NCI-H1105 treated with DMSO at 0.1 percent for 48 hours (cell line): ENCODE measurements at places on chromosomes 6 and 20.

GRCh38 chr20:1879934-1880333, 15.3 kb upstream of the SIRPA start:
- DNase-seq: no peak

DNA sequence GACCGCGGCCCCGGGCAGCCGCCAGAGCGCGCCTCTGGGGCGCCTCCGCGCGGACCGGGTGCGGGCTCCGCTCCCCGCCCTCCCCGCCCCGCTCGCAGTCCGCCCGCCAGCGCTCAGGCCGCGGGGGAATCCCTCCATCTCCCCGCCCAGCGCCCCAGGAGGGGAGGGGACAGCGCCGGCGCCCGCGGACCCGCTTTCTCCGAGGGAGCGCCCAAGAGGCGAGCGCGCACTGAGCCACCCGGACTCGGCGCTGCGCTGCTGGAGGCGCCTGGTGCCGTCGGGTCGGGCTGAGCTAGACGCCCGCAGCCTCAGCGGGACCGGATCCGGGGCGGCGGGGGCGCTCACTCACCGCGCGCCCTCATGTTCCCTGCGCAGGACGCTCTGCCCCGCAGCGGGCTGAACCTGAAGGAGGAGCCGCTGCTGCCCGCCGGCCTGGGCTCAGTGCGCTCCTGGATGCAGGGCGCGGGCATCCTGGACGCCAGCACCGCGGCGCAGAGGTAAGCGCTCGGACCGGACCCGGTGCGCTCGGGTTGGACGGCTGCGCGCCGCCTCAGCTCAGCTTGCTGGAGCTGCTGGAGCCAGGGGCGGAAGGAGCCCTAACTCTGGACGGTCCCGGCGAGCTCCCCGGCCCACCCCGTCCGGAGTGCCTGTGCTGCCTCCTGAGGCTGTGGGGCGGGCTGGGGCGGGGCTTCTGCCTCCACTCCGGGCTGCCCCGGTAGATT, 867 bp downstream of the EBF4 start:
- peak; percentile 20 for DNase-seq

GRCh38 chr6:101582792-101583191, 189.3 kb downstream of the GRIK2 start:
- DNase-seq: no peak

- no peak for DNase-seq
Measured at GRCh38 chr6:1068068-1068467, 243.8 kb upstream of the FOXQ1 start.

GRCh38 chr6:155693573-155694418, 238.2 kb upstream of the NOX3 start:
- peak; percentile 87 for DNase-seq

- no peak for DNase-seq
Measured at GRCh38 chr20:1333462-1334369, 4.8 kb upstream of the SDCBP2 start.

DNA sequence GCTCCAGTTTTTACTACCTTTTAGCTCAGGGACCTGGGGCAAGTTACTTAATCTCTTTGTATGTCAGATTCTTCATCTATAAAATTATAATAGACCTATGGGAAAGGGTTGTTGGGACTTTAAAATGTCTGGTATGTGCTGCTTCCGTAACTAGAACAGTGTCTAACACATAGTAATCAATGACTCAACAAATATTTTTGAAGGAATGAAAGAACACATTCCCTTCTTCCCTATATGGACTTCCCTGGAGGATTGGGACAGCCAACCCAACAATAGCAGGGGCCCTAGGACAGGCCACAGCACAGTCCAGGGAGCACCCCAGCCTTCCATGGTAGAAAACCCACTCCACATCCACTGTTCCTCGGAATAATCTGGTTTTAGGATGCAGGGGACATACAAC, 50.7 kb upstream of the TPD52L1 start:
- DNase-seq: no peak

- DNase-seq: peak; percentile 20
Measured at GRCh38 chr6:147390909-147391536, 117.5 kb upstream of the SAMD5 start.

DNA sequence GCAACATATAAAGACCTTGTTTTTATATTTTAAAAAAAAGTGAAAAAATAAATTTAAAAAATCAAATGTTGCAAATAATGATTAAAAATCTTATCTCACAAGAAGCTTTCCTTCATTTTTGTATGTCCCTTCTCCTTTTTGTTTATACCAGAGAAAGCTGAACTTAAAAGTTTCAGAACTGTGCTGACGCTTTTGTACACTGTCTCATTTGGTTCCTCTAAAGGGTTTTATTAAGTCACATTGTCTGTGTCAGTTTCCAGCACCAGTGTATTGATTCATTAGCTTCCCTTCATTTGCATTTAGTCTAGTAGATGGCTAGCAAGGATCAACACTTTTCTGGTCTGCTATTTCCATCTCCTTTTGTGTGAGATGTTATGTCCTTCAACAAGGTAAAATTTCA, 6.7 kb downstream of the PCED1A start:
- DNase-seq: no peak

- no peak for DNase-seq
Measured at GRCh38 chr6:137495703-137496336, 1.6 kb upstream of the OLIG3 start.

- DNase-seq: no peak
Measured at GRCh38 chr20:35788796-35789195, 17.0 kb downstream of the PHF20 start.

GRCh38 chr6:70051197-70052124, 185.1 kb downstream of the COL19A1 start:
- DNase-seq: no peak

DNA sequence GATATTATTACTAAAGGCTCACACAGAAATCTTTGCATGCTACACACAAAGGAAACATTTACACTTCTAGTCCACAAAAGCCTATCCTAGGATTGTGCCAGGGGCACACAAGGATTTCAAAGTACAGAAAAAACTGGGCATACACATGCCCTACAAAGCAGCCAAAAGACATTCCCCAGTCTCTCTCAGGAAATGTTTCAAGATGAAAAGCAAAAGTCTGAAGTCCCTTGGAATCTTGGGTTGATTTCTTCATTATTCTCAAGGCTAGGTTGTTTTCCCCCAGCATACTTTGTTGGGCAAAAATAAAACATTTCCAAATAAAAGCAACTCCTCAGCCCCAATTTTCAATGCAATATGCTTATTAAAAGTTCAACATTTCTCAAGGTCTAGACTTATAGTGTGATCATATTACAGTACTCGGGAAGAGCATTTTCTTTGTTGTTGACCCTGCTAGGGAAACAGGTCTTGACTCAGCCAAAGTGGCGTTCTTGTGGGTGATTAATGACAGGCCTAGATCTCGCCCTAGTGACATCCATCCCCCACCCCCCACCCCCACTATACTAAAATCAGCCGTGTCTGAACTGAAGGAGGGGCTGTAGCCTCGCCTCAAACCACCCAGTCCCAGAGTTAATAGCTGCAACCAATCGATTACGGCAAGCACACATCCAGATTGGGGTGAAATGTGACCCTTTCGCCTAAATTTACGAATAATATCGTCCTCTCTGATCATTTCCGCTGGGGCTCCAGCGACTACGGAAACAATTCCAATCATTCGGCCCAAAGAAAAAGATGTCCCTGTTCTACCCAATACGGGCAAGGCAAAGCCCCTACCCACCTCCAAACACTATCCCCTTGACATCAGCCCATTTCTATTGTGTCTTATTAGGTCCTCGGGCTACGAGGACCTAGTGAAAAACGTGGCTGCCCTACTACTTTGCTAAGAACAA, 1.4 kb downstream of the AKIRIN2 start:
- peak; percentile 86 for DNase-seq

DNA sequence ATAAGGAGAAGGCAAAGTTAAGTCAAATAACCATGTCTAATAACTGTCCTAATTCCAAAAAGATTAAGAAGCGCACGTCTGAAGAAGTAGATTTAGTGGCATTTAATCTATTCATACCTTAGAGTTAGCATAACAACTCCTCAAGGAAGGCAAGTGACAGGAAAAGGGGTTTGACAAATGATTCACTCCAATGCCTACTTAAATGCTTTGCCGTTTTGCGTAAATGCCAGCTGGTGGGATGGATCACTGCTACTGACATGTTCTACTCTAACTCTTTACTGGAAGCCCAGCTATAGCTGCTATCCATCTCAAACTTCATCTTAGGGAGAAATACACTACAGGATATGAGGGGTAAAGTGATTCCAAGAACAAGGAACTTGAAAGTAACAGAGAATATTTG, 347.3 kb upstream of the RUNX2 start:
- no peak for DNase-seq

DNA sequence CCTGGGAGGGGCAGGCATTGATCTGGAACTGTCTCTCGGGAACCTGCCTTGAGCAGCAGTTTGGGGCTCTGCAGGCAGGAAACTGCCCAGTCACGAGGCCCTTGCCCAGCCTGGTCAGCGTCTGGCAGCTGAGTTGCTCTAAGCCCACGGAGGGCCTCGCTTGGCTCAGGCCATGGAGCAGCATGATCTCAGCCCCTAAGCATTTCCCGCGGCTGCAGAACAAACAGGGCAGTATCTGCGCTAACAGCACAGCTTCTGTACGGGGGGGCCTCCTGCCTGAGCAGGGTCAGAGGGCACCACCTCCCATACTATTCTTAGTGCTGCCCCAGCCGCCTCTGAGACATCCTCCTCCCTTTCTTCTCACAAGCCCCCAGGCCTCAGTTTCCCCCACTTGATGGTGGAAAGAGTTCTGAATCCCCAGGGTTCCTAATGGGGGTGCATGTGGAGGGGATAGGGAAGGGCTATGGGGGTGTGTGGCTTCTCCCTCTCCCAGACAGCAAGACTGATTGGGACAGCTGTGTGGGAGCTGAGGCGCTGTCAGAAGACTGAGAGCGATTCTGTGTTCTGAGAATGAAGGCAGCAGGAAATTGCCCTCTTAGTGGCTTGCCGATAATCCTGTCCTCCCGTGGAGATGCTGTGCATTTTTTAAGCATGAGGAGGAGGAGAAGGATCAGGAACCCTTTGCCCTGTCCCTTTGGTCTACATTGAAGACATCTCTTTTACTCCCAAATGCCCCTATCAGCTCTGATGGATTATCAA, 46.4 kb downstream of the MOCS1 start:
- DNase-seq: no peak

- DNase-seq: no peak
Measured at GRCh38 chr20:32991792-32992641, 12.2 kb downstream of the SUN5 start.
